ENCODE measurements at places on chromosomes 16 and 17. TPM values are rescaled to one million over a fixed set of nuclear protein-coding genes. Genes with fewer than 3 reads are reported as not detected.

GRCh38 chr16:87032554-87032953 lies 284.6 kb downstream of the C16orf95 start:
- DNase-seq = no peak

Gene SMPD3
- 0.22 TPM for total RNA-seq

Gene TUBB3
- 0.38 TPM for total RNA-seq

Gene CETP
- not detected for total RNA-seq

Gene ZNF385C
- not detected for total RNA-seq
